ENCODE measurements at places on chromosomes 1 and 21. TPM values are rescaled to one million over a fixed set of nuclear protein-coding genes. Genes with fewer than 3 reads are reported as not detected.
A peak's percentile ranks its signal among the peaks of the same experiment; 100 is the strongest.

Gene VN1R5
- not detected for total RNA-seq

Gene RHD
- total RNA-seq, result 0.64 TPM

Gene NBPF15
- 41.4 TPM for total RNA-seq

Gene DYNLT4
- not detected for total RNA-seq

DNA sequence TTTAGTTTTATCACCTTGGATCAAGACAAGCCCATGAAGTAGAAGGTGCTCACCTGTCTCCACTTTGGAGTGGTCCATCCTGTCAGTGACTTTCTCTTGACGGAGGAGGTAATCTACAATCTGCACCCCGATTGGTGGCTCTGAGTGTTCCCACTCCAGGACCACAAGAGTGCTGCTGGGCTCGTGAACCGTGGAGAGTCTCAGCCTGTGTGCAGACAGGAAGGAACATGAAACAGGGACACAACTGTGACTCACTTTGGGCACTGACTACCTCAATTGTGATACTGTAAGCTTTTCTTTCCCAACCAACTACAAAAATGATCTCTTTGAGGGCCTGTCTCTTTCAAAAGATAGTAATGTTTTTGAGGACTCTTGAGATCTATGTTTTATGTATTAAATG lies 280.2 kb downstream of the ASTN1 start:
- DNase-seq, result no peak

- peak; percentile 48 for DNase-seq
These were observed 19.9 kb downstream of the FOXO6 start for GRCh38 chr1:41380979-41381691.

DNA sequence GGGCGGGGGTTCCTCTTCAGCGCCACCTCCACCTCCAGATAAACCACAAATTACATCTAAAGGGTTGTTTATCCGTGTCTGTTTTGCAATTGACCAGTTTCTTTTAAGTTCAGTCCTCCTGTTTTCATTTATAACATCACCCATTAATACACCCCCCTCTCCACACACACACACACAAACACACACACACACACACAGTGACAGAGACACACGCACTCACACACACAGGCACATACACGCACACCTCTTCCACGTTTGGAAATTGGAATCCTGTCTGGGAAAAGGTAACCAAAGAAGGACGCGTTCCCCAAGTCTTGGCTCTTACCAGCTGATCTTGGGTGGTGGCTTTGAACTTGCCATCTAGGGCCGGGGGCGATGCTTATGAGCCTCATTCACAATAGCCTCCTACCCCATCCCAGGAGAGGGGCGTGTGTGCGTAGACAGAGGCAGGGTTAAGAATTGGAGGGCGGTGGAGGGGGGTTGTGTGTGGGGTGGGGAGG lies 442 bp upstream of the CSMD2 start:
- DNase-seq, result no peak

DNA sequence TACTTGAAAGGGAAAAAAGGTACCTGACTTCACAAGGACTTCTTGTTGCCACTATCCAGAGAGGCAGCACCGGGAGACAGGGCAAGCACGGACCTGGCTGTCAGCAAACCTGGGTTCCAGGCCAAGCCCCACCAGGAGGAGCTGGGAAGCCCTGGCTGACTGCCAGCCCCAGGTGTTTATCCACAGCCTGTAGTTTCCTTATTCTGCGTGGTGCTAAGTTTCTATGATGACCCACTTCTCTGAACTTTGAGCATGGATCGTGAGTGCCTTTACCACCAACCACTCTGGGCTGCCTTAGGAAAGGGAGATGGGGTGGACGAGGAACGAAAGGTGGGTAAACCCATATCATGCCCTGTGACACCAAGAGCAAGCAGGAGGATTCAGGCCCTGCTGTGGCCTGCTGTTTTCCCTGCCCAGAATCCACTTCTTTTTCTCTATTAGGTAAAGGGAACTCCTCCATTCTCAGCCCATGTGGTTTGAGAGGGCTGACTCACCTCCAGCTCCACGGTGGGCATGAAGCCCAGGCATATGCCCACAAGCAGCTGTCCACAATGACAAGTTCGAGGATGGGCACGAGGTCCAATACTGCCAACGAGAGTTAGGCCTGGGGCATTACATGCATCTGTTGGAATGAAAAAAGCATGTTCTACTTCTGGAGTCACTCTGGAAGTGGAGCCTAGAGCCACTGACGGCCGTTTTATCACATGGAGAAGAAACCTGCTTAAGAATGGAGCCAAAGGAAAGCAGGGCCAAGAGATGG lies 20.3 kb downstream of the TSPAN2 start:
- DNase-seq, result no peak

DNA sequence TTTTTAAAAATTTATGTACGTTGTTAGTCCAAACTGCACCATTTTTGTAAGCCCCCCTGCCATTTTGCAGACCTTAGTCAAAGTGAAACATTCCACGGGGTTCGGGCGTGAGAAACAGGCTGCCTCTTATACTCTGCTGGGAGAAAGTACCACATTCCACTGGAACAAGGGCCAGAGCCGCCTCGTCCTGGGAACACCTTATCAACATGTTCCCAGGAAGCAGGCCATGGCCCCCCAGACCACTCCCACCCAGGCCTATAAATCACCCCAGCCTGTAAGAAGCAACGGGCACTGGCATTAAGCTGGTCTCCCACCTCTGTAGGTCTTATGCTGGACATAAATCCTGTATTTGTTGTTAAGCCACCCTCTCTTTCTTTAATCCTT lies 854 bp upstream of the ZRANB2 start:
- DNase-seq, result no peak

DNA sequence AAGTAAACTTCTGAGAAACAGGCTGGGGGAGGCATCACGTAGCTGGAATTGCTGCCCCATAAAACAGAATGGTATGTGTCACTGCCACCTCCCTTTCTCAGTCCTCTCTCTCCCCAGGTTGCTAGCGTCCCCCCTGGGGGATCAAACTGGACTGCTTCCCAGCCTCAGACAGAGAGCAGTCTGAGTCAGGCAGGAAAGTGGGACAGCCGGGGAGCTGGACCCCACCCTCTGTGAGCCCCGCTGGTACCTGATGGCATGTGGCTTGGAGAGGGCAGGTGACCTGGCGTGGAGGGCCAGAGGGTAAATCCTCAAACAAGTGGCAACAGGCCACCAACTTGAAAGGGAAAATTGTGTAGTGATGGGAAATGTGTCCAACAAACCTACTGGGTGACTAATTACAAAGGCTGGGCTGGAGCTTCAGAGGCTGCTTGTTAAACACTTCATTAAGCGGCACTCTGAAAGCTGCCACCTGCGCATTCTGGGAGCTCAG lies 1.0 kb upstream of the SFN start:
- peak; percentile 50 for DNase-seq

GRCh38 chr1:3453891-3454810 lies at the start of gene ARHGEF16:
TSS of gene ARHGEF16 (plus strand) at chr1:3454665. CDS start at chr1:3463085, 8,420 bp downstream.
- DNase-seq, result peak; percentile 69

GRCh38 chr1:228650946-228651345 lies 84.3 kb upstream of the RHOU start:
- no peak for DNase-seq

DNA sequence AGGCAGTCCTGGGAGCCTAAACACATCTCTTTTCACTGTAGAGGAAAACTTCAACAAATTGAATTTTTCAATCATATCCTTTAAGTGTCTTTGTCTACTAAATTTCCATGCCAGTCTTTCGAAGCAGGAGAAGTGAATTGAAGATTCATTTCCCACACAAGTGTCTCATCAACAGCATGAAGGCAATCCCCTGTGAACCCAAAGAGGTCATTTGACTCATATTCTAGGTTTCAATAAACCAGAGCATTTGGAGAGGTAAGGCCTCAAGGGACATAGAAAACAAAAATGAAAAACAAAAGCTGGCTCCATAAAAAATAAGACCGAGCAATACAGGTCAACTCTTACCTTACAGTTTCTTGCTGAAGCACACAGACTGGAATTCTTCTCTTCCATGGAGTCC lies 94.1 kb upstream of the ATP1B1 start:
- no peak for DNase-seq

DNA sequence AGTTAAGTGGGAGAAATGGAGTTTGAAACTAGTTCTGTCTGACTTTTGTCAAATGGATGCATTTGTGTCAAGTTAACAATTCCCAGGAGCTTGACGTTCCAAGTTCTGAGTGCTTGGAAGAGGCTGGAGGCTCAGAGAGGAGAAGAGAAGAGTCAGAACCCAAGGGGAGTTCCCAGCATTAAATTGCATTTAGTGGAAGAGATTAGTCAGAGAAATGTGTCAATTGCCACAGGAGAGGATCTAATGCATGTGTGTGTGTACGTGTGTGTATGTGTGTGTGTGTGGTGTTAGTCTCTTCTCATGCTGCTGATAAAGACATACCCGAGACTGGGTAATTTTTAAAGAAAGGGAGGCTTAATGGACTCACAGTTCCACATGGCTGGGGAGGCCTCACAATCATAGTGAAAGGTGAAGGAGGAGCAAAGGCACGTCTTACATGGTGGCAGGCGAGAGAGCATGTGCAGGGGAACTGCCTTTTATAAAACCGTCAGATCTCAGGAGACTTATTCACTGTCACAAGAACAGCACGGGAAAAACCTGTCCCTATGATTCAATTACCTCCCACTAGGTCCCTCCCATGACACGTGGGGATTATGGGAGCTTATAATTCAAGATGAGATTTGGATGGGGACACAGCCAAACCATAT lies 101.5 kb upstream of the TMEM51 start:
- no peak for DNase-seq

GRCh38 chr1:168567568-168567967 lies 8.8 kb upstream of the XCL1 start:
- DNase-seq, result no peak

DNA sequence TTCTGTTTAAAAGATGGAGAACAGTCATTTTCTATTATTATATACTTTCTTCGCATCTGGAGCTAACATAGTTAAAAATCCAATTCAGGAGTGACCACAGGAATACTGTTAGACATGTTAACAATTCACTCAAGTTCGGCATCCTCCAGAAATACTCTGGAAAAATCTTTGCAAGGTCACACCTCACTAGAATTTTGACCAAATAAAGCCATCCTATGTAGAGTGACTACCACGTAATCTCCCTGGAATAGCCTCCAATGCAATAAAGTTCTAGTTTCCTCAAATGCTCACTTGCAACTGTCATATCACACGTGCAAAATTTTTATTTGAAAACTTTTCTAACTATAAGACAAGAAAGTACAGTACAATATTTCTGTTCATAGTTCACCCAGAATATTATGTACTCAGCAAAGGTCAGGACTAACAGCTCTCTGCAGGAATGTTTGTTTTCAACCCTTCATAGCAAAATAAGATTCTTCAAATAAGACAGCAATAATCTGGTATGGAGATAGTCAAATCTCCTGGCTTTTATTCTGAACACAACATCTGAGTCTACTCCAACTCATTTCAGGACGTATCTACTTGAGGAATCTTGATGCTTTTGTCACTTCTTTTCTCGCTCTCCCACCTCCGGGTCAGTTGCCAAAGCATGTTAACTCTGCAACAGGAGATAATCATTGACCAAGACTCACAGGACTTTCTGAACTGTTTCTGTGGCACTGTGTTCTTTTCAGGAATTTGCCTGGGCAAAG lies 82.6 kb downstream of the GDAP2 start:
- DNase-seq, result no peak

GRCh38 chr1:37479255-37480124 lies 5.1 kb downstream of the ZC3H12A start:
- no peak for DNase-seq

GRCh38 chr1:14869187-14869586 lies 270.7 kb downstream of the KAZN start:
- DNase-seq, result no peak

DNA sequence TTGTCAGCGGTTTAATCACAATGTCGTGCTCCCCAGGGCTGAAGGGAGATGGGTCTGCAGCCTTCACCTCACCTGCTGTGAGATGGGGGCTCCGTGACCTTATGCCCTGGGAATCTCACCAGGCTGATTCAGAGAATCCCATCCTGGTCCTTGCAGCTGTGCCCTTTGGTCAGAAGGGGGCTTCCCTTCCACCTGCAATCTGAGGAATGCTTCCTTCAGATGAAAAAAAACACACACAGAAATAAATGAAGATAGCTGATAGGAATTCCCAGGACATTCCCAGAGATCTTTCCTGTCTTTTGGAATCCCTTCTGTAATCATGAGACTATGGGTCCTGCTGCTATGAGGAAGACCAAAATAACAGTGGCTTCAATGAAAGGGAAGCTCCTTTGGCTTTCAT lies 127.0 kb upstream of the VAMP3 start:
- no peak for DNase-seq

- DNase-seq, result peak; percentile 78
These were observed 71.0 kb downstream of the NFASC start for GRCh38 chr1:204941421-204942338.

DNA sequence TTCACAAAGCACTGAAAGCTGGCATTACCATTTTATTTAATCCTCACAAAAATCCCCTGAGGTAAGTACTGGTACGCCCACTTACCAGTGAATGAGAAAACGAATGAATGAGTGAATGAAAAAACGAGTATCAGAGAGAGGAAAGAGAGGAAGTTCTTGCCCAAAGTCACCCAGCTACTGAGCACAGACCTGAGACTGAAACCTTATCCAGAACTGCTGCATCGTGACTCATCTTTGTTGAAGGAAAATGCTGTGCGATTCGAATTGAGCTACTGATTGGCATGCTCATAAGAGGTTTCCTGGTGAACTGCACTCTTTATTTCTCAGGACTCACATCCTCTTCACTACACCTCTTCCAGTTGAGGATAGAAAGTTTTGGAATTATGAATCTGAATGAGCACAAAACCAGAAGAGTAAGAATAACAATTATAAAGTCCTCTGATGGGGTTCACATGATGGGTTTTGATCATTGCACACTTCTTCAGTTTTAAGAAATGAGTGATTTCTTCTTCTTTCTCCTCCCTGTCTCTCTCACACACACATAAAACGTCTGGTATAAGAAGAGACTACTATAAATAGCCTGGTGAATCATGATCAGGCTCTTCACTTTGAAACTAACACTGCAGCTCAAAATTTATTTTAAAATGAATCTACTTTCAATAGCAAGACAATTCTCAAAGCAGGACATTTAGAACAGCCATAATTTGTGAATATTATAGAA lies 32.1 kb downstream of the IL12RB2 start:
- DNase-seq, result no peak

GRCh38 chr1:14529475-14529874 lies 69.0 kb upstream of the KAZN start:
- DNase-seq, result no peak

DNA sequence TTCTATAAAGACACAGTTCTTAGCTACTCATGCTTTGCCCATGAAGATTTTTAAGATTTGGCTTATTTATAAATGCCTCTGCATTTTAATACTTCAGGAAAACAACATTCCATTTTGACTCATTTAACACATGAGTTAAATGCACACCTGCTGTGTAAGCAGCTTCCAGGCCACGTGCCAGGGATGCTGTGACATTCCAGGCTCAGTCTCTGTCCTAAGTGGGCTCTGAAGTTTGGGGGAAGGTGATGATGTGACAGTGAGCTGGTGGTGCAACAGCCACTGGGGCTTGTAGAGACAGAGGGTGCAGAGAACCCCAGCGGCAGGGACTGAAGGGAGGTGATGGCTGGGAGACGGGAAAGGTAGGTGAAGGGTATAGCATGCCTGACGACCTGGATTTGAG lies 40.7 kb downstream of the HHAT start:
- DNase-seq, result no peak

GRCh38 chr21:37077403-37077802 lies 4.3 kb downstream of the TTC3 start:
- no peak for DNase-seq

- DNase-seq, result no peak
These were observed 70.7 kb upstream of the ZNF644 start for GRCh38 chr1:91092503-91092902.
